ENCODE measurements at places on chromosomes 3 and 15.
A peak's percentile ranks its signal among the peaks of the same experiment; 100 is the strongest.

DNA sequence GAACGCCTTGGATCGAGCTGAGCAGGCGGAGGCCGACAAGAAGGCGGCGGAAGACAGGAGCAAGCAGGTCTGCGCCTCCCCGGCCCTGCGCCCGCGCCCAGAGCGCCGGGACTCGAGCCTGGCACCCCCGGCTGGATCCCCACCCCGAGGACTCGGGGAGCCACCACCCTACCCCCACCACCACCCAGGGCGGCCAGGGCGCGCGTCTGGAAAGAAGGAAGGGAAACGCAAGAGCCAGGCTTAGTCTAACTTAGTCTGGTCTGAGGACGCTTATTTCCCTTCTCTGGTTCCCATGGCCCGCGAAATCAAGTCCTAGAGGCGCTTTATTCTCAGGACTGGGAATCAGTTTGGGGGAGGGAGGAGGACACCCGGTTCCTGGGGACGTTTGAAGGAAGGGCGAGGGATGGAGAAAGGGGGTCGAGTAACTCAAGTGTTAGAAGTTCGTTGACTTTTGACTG lies 359 bp downstream of the TPM1 start:
- no peak for DNase-seq

DNA sequence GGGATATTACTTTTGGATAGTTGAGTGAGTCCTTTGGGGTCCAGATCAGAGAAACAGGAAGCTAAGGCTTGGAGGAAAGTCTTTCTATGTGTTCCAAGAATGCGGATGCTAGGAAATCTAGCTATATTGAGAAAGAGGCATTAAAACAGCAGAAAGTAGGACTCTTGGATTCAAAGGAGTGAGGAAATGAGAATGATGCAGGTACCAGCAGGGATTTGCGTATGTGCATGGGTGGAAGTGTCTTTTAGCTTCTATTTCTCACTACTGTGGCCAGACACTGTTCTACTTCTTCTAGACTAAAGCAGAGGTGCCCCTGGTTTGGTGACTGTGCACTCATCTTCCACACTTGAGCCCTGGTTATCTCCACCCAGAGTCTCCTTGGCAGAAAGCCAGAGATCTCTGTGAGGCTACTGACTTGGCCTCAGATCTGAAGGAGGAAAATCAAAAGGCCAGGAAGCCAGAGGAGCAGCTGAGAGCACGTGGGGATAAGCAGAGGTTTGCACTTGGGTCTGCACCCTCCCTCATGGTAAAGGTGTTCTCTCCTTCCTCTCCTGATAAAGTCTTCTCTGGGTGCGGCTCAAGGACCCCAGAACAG lies 44.3 kb downstream of the ATP2B2 start:
- no peak for DNase-seq

GRCh38 chr3:50503504-50504342 lies at the start of gene CACNA2D2:
Gene CACNA2D2, minus strand, starts transcription at chr3:50503634. Its CDS starts 211 bp downstream, at chr3:50503423.
- no peak for DNase-seq

DNA sequence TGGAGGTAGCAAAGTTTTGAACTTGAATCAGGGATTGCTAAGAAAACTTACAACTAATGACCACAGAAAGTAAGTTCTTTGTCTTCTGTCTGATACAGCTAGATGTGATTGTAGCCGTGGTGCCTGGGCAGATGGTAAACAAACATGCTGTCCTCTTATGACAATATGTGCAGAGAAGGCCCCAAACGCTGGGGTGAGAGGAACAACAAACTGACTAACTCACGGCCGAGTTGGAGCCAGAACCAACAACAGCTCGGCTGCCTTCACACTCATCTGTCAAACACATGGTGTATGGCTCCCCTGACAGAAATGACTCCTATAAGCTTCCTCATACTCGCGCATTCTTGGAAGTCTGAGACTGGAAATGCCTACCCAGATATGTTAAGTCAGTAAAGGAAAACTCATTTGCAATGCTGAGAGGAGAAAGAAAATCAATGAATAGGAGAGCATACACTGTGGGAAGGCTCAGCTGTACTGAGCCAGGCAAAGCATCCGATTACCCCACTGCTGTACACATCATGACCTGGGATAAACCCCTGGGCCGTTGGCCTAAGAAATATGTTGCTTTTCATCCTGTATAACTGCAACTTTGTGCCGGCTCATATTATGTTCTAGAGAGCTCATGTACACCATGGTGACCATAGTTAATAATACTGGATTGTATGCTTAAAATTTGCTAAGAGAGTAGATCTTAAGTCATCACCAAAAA lies 5.7 kb downstream of the THBS1 start:
- peak; percentile 67 for DNase-seq

- no peak for DNase-seq
These were observed 73.9 kb downstream of the RNF13 start for GRCh38 chr3:149886957-149887356.

- no peak for DNase-seq
These were observed 37.6 kb downstream of the SCN5A start for GRCh38 chr3:38611866-38612265.

- no peak for DNase-seq
These were observed 188.7 kb upstream of the TPM1 start for GRCh38 chr15:62853841-62854225.
